OCI-M1 (cell line): ENCODE measurements at places on chromosomes 3 and 15.
A peak's percentile ranks its signal among the peaks of the same experiment; 100 is the strongest.

GRCh38 chr15:100335335-100335999 lies 6.3 kb downstream of the ADAMTS17 start:
- DNase-seq, result no peak

- no peak for DNase-seq
These were observed 107.8 kb upstream of the HACD2 start for GRCh38 chr3:123692671-123693070.

DNA sequence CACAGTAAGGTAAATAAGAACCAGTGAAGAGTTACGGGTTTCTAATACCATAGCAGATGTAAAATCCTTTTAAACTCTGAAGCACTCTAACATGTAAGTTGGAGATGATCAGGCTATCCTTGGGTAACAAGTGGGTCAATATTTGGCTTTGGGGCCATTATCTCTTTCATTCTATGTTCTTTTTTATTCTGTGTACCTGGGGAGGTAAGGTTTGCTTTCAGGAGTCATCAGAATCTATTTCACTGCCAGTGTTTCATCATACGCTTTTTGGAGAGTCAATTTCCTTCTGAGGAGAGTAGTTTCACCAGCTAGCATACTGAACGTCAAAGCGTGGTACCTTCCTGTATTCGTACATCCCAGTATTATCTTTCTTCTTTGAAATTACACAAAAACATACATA lies 166.5 kb downstream of the GMNC start:
- DNase-seq, result no peak

GRCh38 chr15:93428150-93428549 lies 339.1 kb upstream of the RGMA start:
- no peak for DNase-seq

DNA sequence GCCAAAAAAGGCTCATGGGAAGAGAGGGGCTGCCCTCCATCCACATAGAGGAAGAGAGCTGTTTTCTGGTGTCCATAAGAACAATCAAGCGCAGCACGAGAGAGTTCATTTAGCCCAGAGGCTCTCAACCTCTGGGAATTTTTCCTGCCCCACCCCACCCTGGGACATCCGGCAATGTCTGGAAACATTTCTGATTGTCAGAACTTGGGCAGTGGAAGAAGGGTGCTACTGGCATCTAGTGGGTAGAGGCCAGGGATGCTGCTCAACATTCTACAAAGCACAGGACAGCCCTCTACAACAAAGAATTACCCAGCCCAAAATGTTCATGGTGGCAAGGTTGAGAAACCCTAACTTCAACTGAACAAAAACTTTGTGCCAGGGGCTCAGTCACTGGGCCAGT lies 92.9 kb downstream of the RAB11A start:
- DNase-seq, result no peak

- peak; percentile 14 for DNase-seq
These were observed 8.2 kb upstream of the PRKAR2A start for GRCh38 chr3:48855681-48856447.

DNA sequence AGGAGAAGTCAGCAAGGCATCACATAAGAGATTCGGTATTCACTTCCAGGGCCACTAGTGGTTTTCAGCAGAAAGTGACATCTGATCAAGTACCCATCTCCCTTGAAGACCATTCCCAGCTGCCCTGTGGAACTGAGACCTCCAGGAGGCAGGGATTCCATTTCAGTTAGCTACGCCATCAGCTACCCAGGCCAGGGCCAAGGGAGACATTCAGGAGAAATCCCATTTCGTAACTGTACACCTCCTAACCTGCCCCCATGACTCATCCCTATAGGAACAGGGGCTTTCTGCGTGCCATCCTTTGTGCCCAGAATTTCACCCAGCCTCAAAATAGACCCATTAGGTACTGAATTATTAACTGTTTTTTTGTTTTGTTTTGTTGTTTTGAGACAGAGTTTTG lies 24.7 kb downstream of the SPATA12 start:
- DNase-seq, result no peak

- no peak for DNase-seq
These were observed 36.7 kb downstream of the SYN2 start for GRCh38 chr3:12040902-12041301.

DNA sequence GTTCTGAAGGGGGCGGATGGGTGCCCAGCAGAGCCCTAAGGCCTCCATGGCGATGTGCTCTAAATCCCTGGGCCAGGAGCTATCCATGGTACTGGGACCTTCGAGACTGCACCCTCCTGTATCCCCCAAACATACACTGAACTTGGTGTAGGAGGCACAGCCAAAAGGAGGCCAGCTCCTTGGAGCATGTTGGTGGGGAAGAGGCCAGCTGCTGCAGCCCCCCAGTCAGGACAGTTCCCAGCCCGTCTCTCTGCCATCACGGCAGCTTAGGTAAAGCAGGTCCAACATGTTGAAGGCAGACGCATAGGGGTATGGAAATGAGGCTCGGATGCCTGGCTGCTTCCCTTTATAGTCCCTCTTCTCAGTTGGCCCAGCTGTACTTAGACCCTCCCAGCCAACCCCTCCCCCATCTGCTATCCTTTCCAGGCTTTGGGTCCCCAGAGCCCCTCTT lies 1.8 kb downstream of the CAMKV start:
- DNase-seq, result peak; percentile 42

- no peak for DNase-seq
These were observed 961.4 kb downstream of the VGLL3 start for GRCh38 chr3:86029590-86029989.

- DNase-seq, result peak; percentile 40
These were observed 176.1 kb upstream of the CDIN1 start for GRCh38 chr15:36403351-36403750.
